ENCODE measurements at places on chromosomes 11 and 22.
A peak's percentile ranks its signal among the peaks of the same experiment; 100 is the strongest.

DNA sequence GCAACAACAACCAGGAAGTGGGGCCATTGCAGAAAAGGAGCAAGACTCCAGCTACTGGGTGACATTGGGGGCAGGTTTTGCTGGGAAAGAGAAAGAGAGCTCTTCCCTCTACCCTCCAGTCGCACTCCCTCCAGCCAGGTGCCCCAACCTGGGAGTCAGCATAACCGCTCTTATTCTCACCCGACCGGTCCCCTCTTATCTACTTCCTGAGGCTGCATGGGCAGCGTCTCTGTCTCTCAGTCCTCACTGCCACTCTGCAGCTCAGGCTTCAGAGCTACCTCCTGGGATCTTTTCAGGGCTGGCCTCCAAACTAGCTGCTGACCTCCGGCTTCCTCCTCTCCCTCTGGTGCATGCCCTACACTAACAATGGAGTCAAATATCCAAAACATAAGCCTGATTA lies 5.1 kb downstream of the ZNF70 start:
- DNase-seq: no peak

DNA sequence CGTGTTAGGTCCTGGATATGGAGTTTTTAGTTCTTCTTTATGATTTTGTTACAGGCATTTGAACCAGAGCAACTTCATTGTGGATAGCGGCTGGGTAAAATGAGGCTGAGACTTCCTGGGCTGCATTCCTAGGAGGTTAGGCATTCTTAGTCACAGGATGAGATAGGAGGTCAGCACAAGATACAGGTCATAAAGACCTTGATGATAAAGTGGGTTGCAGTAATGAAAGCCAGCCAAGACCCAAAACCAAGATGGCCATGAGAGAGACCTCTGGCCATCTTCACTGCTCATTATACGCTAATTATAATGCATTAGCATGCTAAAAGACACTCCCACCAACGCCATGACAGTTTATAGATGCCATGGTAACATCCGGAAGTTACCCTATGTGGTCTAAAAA lies 23.4 kb upstream of the CLMP start:
- no peak for DNase-seq

- no peak for DNase-seq
These were observed 12.2 kb downstream of the CBL start for GRCh38 chr11:119218141-119218878.

DNA sequence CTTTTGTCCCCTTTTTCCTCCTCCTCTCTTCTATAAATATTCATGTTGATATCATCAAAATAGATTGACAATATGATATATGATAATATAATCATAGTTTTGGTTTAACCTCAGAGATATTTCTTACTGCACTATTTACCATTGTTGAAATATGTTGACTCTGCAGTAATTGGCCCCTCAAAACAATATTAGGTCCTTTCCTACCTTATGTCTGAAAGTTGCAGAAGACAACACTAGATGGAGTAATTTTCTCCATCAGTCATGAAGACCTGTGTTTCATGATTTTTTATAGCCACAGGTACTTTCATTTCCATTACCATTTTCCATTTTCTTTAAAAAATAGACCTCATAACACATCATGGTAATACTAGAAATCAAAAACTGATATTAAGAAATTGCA lies 284.4 kb downstream of the LUZP2 start:
- DNase-seq: no peak

DNA sequence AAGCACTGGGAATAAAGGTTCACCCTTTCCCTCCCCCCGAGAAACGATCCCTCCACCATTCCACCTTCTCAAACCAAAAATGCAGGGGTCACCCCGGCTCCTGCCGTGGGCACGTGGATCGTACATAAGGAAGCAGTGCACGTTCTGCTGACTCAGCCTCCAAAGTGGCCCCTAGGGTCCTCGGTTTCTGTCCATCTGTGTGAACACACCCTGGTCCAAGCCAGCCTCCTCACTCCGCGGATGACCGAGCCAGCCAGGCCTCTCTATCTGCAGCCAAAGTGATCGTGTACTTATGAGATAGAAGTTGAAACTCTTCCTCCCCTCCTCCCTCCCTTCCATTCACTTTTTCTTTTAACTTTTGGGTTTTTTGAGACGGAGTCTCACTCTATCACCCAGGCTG lies 16.2 kb downstream of the C11orf24 start:
- DNase-seq: no peak

DNA sequence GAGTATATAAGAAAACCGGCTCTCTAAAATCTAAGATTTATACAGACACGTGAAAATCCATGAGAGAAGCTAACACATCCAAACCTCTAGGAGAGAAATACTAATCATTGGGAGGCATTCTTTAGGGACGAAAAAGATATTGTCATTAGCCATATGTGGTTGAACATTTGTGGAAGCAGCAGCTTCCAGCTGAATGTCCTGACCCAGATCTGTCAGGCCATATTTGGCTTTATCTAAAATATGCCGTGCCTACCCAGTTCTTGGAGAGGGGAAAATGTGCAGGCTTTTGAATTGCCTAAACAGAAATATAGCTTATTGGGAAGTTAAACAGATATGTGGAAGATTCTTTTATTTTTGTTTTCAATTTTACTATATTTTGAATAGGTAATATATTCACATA lies 6.4 kb downstream of the CCDC89 start:
- no peak for DNase-seq

DNA sequence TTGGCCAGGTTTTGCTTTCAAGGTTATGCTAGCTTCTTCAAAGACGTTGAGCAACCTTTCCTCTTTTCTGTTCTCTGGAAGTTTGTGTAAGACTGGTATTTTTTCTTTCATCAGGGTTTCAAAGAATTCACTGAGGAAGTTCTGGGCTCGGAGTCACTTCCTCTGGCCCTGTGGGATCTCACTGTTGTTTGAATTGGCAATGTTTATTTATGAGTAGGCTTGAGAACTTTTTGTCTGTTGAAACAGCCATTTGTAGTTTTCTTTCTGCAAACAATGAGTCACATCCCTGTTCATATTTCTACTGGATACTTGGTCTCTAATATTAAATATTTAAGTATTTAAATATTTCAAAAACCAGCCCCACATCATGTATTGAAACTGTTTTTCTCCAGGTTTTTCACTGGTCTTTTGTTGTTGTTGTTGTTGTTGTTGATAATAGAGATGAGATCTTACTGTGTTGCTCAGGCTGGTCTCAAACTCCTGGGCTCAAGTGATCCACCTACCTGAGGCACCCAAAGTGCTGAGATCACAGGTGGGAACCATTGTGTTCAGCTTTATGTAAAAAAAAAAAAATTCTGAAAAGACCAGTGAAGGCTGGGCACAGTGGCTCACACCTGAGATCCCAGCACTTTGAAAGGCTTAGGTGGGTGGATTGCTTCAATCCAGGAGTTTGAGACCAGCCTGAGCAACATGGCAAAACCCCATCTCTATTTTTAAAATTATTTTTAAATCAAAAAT lies 26.9 kb downstream of the SUSD2 start:
- DNase-seq: no peak

DNA sequence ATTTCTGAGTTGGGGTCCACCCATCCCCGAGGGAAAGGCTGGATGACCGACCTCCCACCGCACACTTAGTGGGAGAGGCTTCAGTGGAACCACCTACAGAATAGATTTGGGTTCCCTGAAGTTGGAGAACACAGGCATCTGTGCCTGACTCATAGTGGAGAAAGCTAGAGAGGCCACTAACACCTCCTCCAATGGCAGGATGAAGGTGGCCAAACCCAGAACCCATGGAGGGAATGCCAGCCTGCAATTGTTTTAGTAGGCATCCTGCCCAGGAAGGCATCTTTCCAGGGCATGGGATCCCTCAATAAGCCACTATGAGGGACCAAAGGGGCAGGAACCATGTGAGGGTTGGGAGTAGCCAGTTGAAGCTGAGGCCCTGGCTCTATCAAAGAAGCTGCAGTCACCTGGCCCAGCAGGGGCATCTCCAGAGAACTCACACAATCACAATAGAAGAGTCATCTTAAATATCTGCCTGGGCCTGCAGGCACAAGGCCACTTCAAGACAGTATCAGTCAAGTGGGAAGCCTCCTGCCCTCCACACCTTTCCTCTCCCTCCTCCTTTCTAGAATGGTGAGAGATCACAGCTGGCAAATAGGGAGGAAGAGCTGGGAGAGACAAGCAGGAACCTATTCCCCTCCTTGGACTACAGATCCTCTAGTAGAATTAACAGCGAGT lies 124.1 kb upstream of the CSNK2A3 start:
- DNase-seq: no peak

DNA sequence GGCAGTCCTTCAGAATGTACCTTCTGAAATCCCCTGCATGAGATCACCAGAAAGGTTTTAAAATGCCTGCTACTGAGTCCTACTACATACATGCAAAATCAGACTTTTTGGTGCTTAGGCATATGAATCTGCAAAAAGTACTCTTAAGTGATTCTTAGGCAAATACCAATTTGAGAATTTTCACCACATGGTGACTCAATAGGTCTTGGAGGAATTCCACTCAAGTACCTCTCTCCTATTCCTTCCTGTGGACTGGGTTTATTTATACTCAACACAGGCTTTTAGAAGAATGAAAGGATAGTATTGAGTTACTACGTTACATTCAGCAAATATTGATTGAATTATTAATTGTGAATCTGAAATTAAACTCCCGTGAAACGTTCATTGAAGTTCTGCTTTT lies 223.9 kb downstream of the CNTN5 start:
- DNase-seq: no peak

DNA sequence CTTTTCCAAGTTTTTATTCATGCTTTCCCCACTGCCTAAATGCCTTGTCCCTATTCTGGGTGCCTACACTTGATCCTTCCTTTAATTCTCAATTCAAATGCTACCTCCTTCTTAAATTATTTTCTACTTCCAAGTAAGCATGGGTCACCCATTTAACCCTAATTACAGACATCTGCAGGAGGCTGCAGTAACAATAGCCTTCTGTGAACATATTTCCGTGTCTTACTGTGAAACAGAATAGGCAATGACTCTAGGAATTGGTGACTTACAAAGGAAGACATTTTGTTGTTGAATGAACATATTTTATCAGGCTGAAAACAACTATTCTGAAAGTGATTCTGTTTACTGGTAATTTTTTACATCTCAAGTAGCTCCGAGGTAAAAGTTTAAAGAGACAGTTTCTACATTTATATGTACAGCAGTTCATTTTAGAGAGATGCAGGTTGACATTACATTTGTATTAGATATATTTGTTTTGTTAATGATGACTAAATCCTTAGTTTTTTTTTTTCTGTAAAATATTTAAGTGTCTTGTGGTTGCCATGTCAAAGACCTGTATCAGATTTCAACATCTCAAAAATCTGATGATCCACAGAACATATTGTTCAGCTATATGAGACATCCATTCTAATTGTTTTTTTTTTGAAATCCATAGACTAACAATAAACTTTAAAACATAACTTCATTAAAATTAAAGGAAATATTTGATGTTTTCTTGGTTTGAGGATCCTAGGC lies 316.8 kb downstream of the CASP12 start:
- no peak for DNase-seq

DNA sequence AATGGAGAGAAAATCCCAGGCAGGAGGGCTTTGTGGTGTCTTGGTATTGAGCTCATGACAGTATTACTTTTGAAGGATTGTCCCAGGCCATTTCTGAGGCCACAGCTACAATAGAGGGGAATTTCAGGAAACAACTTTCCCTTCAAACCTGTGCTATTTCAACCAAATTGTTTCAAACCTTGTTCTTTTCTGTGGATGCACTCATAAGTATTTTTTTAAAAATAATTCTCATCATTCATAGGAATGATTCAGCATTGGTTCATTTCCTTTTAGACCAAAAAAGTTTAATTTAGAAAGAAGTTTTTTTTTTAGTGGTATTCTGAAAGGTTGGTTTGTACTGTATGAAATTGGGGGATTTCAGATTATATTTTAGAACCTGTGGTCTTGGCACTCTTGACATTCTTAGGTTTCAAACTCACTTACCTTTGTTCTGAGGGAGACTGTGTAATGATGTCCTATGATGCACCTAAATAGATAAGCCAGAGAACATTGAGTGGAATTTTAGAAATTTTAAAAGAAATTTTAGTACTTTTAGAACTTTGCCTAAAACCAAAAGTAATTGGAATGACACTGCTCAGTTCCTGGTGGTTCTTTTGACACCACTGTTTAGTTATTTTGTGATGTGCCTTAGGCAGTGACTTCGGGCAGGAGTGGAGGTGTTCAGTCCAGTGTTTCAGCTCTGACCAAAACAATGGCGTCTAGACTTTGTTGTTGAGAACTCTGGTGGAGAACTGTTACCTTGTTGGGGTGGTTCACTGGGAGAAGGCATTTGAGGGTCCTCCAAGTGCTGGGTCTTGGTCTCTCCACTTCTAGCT lies 12.2 kb downstream of the TEAD1 start:
- DNase-seq: no peak

DNA sequence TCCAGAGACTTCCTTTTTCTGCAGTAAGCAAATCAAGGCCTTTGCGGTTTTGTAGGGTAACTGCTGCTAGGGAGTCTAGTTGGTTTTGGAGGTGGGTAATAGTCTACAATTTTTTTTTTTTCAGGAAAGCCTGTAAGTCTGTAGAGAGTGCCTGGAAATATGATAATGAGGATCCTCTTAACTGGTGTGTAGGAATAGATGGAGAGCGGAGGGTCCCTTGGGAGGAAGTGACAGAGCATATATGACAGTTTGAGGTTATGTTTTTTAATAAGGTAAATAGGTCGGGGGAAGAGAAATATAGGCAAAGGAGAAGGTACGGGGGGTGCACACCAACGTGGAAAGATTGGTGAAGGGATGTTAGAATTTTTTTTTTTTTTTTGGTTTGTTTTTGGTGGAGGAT lies 25.9 kb downstream of the ZNF195 start:
- DNase-seq: no peak

GRCh38 chr22:24185001-24185500 lies 3.8 kb downstream of the SUSD2 start:
- DNase-seq: no peak

DNA sequence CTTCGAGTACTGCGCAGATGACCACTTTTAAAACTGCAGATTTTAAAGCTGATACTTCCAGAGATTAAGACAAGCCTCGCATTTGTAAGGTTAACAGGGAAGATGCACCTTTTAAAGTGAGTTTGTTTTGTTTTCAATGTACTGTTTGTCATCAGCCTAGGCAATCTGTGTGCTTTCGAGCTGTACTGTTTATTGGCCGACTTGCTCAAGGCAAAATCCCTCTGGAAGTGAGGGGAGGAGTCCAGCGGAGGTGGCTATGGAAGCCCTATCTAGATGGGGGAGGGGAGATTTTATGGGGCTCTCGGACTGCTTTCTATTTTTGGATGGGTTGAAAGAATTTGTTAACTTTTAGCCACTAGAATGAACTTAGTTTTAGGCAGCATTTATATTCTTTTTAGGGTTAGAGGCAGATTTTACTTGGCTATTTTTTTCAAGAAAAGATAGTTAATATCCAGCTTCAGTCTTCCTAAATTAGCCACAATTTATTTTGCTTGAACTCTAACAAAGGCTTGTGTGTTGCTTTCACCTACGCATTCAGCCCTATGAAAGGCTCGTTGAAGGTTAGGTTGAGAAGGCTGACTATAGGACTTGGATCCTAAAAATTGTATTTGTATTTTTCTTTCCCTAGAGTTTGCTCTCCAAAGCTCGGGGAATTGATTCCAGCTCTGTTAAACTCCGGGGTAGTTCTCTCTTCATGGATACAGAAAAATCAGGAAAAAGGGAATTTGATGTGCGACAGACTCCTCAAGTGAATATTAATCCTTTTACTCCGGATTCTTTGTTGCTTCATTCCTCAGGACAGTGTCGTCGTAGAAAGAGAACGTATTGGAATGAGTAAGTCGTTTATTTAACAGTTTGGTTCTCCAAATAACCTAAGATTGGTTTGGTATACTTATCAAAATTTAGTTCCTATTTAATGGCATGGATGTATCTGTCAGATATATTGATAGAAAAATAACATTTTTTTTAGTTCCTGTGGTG lies 2.1 kb downstream of the WEE1 start:
- no peak for DNase-seq

GRCh38 chr22:42803389-42803788 lies 53.7 kb downstream of the ARFGAP3 start:
- no peak for DNase-seq

- DNase-seq: peak; percentile 56
These were observed 10.0 kb upstream of the MFRP start for GRCh38 chr11:119356349-119357031.
